Renal cortex interstitium (tissue), 15 donors: ENCODE measurements at places on chromosomes 3 and 15.
A peak's percentile ranks its signal among the peaks of the same experiment; 100 is the strongest.

DNA sequence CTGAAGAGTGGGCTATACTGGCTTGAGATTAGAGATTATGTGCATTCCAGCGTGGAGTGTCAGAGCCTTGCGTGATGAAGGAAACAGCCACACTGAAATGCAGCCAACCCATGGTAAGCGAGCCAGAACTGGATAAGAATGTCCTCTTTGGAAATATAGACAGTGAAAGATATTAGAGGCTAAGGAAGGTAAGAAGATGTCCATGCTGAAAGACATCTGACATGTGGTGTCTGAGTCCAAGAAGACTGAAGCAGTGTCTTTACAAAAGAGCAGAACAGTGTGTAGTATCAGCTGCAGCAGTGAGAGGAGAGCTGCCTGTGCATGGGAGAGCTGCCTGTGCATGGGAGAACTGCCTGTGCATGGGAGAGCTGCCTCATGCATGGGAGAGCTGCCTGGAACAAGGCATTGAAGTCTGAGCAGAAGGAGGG is 672.2 kb downstream of the DIPK2A start:
- DNase-seq = no peak

DNA sequence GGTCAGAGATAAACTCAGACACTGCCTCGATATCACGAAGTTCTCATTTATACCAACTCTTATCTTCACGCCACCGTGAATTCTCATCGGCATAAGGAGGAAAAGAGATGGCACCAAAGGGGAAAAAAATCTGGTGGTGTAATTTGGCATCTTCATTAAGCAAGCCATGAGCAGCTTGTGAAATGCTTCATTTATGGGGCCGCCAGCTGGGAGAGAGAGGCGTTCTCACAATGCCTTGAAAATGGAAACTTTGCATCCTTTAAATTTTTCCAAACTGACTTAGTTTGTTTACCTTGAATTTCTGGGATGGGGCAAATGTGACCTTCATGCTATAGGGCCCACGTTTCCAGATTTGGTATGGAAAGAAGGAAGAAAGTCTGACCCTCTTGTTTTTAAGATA is 242.5 kb upstream of the ST8SIA2 start:
- DNase-seq = no peak

DNA sequence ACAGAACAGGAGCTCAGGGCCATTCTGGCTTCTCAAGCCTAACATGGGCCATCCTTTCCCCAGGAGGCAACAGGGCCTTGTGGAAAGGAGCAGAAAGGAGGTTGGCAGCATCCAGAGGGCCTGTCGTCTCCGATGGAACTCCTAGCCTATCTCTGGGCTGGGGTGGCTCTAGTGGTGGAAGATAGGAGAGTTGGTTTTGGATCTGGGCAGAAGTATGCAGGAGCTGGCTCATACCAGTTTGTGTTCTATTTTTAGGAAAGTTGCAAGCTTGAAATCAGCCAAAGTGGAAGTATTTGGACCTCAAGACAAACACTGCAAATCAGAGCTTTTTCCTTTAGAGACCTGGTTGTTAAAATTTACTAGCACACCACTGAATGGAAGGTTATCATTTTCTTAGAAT is 35.4 kb upstream of the XCR1 start:
- DNase-seq = no peak

DNA sequence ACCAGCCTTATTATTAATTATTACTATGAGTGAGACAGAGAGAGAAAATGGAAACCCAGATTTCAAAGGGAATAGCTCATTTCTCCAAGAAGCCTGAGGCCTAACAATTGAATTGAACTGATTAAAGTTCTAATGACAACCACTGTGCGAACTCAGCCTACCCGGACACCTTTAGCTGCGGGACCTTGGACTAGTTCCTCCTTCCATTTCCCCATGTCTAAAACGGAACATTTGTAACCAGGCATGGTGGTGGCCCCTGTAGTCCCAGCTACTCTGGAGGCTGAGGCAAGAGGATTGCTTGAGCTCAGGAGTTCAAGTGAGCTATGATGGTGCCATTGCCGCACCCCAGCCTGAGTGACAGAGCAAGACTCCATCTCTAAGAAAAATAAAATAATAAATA is 16.4 kb upstream of the RTP2 start:
- no peak for DNase-seq

GRCh38 chr15:85707519-85708338 is 87.0 kb downstream of the KLHL25 start:
- DNase-seq = peak; percentile 40

- DNase-seq = no peak
Measured at GRCh38 chr15:58555162-58556027, 123.6 kb downstream of the LIPC start.

DNA sequence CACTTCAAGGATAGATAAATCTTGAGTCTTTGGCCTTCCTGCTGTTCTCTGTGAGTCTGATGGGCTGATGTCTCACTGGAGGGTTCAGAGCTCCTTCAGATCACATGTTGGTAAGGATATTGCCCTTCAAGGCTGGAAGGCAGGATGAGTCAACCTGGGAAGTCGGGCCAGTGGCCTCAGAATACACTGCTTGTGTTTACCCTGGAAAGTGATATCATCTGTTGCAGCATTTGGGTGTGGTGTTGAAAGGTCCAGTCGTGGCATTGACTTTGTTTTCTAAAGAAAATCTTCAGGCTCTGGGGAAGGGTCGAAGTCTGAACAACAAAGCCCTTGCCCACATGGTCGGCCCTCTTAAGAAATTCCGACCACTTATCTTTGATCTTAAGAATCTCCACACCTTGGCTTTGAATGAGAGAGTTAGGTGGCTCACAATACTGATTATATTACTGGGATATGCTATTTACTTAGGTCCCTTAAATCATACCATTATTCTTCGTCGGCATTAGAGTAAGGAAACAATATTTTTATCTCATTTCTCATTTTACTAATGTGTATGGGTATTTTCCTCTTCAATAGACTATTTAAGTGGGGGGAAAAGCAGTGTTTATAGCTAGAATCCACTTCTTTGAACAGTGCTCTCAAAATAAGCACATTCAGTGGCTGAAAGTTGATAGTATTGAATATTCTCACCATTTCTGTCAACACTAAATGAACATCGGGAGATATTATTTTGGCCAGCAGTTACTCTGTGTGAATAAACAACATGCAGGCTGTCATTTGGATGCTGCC is 303.9 kb upstream of the RASGRP1 start:
- DNase-seq = no peak

DNA sequence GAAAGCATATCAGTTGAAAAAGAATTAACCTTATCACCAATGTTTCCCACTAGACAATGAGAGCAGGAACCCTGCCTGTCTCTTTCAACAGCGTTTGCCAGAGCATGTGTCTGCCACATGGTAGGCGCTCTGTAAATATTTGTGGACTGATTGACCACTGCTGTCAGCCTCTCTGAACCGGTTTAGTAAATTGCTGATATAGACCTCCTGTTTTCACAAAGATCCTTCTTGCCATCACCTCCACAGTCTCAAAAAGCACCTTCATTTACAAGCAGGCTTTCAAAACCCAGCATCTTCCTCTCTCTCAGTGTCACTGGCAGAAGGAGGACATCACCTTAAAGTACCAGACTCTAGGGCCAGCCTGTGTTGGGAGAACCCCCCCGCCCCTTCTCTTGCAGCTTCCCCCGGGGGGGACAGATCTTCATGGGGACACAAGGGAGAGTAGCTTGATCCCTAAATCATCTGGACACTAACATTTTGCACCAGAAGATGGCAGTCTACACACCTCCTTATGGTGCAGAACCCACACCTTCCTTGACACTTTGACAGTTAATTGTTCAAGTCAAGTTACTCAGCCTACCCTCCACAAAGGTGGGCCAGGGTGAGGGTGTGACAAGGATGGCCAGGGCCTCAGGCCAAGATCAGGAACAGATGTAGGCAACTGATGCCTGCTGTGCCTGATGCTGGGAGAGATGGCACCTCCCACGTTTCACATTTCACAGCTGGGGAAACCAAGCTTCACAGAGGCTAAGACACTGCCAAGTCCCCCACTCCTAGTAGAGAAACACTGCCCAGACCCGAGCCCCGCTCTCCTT is 37.8 kb upstream of the USP3 start:
- peak; percentile 53 for DNase-seq

GRCh38 chr3:94372026-94372425 is 309.2 kb downstream of the NSUN3 start:
- DNase-seq = no peak

DNA sequence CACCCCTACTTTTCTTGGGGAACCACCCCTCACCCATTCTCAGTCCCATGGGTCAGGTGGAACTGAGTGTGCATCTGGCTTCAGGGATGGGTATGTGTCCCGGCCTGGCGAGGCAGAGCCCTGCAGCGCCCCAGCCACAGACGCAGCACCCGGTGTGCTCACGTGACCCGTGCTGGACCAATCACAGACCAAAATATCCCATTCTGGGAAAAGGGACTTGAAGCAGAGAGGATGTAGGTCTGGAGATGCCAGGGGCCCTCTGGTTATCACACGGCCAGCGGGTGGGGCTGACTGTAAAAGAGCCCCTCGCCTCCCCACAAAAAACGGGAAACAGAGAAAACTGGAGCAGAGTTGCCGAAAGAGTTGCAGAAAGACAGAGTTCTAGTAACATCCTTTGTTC is 138.0 kb upstream of the RAD18 start:
- DNase-seq = no peak

DNA sequence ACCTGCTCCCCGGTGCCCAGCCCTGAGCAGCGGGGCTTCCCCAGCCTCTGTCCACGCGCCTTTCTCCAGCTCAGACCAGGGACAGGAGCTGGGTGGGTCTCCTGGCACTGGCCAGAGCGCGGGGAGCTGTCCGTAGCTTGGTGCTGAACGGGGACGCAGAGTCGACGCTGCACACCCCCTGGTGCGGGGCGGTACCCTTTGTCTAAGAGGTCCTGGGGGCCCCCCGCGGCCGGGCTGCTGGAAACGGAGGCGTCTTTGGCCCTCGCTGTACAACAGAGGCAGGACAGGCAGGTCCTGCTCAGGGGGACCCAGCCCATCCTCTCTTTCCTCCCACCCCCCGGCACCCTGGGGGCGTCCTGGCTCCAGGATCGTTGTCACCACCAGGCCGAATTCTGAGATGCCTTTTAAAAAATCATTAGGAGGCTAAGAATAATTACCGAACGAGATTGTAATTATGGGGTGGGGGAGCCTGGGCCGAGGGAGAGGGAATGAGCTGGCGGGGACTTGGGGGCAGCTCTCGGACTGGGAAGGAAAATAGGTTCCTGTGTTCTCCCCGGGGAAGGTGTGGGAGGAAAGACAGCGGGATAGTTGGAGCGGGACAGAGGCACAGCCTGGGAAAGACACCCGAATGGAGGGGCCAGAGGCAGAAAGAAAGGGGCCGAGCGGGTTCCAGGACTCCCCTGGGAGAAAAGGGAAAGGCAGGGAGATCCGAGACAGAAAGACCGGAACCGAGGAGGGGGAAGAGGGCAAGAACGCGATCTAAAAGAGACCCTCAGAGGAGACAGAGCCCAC is 4.1 kb upstream of the SKOR1 start:
- peak; percentile 74 for DNase-seq

DNA sequence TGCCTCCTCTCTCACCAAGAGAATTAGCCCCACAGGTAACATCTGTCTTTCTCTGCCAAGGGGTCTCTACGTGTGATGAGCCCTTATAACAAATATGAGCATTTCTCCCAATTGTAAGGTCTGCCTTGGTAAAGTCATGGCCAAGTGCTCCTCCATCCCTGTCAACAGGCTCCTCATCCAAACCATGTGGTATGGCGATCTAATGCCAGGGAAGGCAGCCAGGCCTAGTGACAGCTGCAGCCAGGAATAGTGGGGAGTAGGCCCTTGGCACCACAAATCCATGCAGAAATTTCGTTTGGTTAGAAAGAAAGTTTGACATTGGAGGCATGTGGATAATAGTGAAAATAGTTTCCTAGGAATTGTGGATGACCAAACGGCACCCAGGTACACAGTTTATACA is 4.7 kb upstream of the LRTM1 start:
- DNase-seq = no peak

GRCh38 chr3:188106887-188107830 is 46.8 kb upstream of the LPP start:
- DNase-seq = no peak

- no peak for DNase-seq
Measured at GRCh38 chr3:106675451-106675850, 701.8 kb upstream of the CCDC54 start.

DNA sequence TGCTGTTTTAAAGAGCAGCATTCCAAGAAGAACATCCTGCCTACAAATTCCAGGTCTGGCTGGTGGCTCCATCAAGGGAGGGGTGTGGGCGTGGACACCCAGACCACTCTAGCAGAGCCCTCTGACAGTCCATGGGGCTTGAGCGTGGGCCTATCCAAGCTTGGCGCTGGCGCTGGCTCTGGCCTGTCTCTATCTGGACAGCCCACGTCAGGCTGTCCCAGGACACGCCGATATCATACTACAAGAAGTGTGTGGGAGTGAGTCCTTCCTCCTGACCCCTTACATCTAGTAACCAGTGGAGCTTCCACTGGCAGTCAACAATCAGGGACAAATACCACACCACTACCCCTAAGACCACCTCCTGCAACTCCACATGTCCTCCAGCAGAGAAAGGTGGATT is 17.1 kb upstream of the DUSP7 start:
- DNase-seq = no peak

- no peak for DNase-seq
Measured at GRCh38 chr3:17672506-17672905, 69.9 kb downstream of the TBC1D5 start.

- DNase-seq = no peak
Measured at GRCh38 chr3:115082260-115082659, 64.8 kb downstream of the ZBTB20 start.

DNA sequence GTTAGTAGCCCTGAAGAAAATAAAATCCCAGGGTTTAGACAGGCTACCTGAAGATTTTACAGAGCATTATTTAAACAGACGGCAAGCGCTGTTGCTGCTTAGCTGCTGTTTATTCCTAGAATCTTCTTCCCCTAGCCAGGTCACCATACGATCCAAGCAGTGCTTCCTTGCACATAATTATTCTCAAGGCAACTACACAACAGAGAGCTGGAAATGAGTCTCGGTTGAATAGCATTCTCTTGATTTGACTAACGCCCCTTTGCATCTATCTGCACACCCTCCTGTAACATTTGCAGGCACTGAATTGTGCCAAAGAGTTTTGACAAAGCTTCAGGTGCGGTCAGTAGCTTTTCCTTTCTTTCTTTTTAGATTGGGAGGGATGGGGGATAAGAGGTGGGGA is 564.4 kb downstream of the TBL1XR1 start:
- DNase-seq = no peak

DNA sequence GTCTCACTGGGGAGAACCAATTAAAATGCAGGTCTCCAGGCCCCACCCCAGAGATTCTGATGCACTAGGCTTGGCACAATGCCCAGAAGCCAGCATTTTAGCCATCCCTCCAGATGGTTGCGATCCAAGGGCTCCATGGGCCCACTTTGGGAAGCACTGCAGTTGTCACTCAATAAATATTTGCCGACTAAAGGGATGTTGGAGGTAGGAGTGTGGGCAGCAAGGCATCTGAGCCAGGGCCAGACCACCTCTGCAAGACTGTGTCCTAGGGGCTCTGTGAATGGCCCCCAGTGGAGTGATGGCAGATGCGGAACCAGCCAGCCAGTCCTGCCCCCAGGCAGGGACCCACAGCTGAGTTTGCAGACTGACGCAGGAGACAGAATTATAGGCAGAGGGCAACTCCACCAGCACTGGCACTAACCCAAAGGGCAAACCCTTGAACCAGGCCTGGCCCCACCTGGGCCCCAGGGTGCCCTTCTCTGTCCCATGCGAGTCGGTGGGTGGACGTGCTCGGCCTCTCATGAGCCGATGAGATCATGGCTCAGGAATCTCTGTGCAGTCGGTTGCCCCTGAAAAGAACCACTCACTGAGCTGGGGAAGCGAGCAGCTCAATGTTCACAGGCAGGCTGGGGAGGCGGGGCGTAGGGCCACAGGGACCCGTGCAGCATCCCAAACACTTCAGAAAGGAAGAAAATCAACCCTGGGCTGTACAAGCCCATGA is 49.7 kb downstream of the SEMA5B start:
- peak; percentile 59 for DNase-seq
